ENCODE measurements at places on chromosomes 3 and 15.

DNA sequence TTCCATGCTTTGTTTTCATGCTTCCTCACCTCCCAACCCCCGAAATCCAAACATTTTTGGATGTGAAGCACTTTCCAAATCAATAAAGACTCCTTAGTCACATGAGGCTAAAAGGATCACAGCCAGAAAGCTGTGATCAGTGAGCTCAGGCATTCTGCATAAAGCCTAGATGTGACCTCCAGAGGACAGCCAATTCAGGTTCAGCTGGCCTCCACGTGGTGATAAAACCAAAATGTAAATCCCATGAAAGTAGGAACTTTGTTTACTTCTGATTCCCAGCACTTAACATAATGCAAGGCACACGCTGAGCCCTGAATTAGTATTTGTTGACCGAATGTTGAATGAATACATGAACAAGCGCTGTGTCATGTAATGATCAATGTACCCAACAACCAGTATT, 249.5 kb upstream of the EOMES start:
- DNase-seq, result no peak

DNA sequence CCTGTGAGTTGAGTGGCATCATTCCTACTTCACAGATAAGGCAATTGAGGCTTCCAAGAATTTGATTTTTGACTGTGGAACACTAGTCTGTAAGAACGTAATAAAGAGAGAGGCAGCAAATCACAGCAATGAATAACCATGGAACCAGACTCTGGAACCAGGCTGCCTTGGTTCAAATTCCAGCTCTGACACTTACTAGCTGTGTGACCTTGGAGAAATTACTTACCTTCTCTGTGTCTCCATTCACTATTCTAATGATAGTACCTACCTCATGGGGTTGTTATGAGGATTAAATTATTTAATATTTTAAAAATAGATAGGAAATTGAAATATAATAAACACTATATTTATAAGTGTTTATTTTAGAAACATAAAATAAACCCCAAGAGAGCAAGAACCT, 12.6 kb upstream of the IGDCC3 start:
- no peak for DNase-seq

DNA sequence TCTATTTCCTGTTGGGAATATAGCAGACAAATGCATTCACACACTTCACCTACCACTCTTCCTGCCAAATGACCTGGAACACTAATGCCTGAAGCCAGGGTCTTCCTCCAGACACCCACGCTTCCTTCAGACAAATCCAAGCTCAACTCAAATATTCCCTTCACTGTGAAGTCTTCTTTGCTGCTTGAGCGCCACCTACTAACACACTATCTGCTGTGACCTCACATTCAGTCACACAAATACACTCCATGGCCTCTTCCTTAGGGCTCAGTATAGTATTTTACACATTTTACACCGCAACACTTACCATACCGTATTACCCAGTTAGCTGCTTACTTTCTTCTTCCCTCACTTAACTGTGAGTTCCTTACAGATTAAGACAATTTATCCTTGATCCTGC, 149.4 kb downstream of the SHOX2 start:
- DNase-seq, result no peak

DNA sequence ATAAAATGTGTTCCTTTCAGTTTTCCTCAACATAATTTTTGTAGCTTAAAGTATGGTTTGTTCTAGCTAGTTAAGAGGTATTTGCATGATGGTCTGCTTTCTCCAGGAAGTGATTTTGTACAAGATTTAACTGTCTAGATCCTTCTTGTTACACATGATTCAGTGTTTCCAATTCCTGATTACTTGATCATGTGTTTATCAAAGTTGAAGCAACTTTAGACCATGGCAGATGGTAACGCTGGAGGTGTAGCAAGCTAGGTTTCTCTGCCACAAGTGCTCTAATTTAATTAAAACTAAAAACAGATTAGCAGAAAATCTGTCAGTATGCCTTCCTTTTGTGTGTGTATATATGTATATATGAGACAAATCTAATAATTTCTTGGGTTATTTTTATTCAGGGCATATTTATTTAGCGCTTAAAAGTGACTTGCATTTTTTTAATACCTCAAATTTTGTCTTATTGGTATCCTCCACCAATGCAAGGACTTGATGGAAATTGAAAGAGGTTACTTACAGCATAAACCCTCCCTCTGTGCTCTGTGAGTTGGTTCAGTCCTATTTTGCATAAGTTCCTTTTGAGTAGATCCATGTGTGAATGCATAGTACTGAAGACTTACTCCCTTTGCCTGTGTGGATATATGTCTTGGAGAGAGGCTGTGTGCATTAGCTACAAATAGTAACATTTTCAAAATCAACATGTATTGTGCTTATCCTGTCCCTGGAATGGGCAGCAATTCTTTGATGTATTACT, 157.3 kb upstream of the CGNL1 start:
- DNase-seq, result no peak

DNA sequence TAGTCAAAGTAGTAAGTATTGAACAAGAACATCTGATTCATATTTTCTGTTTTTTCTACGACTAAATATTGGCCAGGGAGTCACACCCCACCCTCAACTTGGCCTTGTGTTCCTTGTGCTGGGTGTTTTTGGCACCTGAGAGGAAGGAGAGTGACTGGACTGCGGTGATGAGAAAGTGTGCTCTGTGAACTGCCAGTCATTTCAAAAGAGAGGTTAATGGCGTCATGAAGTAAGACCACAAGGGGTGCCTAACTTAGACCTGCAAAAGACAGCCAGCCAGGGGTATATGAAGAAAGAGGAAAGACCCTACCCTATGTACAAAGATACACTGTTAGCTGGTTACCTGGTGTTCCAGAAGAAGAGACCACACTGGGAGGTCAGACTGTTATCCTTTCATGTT, 58.4 kb upstream of the COL8A1 start:
- DNase-seq, result no peak

DNA sequence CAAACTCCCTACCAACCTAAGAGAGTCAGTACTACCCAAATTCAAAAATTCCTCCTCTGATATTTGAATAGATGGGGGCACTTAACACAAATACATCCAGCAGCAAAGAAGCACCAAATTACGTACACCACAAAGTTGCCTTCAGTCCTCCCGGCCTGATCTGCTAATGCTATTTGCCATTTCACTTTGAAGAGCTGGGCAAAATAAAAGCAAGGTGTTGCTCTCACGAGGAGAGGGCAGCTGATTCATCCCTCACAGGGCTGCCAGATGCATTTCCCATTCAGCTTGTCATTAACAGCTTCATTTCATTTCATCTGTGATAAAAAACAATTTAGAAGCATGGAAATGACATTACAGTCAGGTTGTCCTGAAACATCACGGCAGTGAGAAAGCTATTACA, 283.4 kb upstream of the VEPH1 start:
- no peak for DNase-seq

DNA sequence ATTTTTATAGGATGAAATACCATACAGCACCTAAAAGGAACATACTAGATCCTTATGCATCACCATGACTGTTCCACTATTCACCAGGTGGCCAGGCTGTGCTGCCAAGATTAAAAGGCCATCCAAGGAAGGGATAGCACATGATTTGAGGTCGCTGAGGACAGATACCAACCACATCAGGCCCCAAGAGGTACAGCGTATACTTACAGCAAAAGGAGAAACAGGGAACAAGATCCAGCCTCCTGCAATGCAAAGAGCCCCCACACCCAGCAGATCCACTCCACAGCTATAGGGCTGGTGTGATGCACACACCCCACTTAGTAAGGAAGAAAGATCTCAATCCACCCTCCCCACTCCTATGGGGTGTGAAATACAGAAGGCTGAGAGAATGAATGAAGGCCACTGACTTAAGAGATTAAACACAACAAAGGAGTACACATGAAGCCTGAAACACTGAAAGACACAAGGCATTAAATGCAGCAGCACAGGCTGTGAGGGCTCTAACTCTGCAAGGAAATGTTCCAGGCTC, 32.0 kb upstream of the ZNF445 start:
- DNase-seq, result no peak

DNA sequence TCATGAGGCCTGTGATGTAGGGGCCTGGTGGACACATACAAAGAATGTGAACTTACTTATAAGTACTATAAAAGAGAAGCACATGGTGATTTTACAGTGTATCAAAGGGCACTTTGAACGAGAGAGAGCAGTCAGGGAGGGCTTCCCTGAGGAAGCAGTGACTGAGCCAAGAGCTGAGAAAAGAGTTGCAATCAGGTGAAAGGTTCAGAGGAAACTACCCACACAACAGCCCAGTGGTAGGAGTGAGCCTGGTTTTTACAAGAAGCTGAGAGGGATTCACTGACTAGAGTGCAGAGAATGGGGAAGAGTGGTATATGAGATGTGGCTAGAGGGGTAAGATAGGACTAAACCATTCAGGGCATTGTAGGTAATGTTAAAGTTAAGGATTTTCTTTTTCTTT, 57.1 kb downstream of the CALML4 start:
- DNase-seq, result no peak
